Occipital lobe (tissue), 3 donors: ENCODE measurements at places on chromosomes 1 and 21. TPM values are rescaled to one million over a fixed set of nuclear protein-coding genes. Genes with fewer than 3 reads are reported as not detected.

- DNase-seq: no peak
Measured at GRCh38 chr1:233491953-233492620, 121.8 kb upstream of the KCNK1 start.

DNA sequence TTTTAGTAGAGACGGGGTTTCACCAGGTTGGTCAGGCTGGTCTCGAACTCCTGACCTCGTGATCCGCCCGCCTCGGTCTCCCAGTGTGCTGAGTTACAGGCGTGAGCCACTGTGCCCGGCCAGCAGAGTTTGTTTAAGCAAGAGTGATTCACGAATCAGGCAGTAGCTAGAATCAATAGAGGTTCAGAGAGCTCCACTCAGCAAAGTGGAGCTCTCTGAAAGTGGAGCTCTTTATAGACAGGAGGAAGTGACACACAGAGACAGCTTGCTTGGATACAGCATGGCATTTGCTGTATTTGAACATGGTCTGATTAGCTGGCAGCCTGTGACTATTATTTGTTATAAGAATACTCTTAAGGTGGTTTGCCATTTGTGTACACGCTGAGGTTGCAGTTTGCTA is 27.1 kb upstream of the CD34 start:
- no peak for DNase-seq

USH2A gene
- total RNA-seq: 1.1 TPM

EXTL1 gene
- total RNA-seq: 2.3 TPM

FAM72C gene
- total RNA-seq: 0.16 TPM
